Activated T-helper 1 cell treated with anti-CD3 and anti-CD28 coated beads, Interleukin-12 subunit alpha, Interleukin-12 subunit beta, Interleukin-2, Interleukin-4 antibody, amounts not matched to agents 30 ng/mL and 10 ng/mL and 1 ng/mL, durations not matched to agents 14 hours and 24 hours and 36 hours (primary cell): ENCODE measurements at places on chromosomes 2 and 18.

DNA sequence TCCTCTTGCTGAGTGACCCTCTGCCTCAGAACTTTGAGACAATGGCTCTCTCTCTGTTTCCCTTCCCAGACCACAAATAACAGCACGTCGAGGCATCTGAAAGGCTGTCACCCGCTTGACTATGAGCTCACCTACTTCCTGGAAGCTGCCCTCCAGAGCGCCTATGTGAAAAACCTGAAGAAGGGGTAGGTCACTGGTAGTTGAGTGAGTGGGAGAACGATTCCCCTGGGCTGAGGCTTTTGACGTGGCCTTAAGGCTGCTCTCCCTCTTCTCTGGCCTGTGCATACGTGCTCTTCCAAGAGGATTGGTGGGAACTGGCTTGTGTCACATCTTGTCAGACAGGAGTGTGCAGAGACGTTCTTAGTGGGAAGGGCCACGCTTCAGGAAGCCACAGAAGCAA, 63.1 kb upstream of the MCFD2 start:
- DNase-seq: peak; percentile 26

DNA sequence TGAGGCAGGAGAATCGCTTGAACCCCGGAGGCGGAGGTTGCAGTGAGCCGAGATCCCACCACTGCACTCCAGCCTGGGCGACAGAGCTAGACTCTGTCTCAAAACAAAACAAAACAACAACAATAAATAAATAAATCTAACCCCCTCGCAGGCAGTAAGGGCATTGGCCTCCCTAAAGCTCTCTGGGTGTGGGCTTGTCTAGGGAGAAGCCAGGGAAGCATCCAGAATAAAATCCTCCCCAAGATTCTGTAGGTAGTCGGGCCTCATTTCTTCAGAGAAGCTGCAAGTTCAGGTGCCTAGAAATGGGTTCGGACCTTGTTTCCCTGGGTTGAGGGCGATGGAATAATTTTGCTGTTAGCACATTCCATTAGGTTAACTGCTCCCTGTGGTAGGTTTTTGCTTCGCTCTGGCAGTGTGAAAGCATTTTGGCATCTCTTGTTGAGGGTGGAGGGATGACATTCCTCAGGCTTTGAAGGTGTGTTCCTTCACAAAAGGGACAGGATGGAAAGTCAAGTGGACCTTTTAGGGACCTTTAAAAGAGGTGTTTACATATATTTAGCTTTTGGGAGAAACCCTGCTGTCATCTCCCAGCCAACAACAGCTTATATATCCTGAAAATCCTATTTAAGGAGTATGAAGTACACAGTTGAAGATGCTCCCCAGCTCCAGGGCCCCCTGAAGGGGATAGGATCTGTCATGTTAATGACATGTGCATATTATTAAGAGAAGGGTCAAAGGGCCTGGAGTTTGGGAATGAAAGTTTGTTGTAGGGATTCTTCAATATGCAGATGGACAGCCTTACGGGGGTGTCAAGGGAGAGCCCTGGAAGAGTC, 17.7 kb downstream of the MYCN start:
- no peak for DNase-seq

DNA sequence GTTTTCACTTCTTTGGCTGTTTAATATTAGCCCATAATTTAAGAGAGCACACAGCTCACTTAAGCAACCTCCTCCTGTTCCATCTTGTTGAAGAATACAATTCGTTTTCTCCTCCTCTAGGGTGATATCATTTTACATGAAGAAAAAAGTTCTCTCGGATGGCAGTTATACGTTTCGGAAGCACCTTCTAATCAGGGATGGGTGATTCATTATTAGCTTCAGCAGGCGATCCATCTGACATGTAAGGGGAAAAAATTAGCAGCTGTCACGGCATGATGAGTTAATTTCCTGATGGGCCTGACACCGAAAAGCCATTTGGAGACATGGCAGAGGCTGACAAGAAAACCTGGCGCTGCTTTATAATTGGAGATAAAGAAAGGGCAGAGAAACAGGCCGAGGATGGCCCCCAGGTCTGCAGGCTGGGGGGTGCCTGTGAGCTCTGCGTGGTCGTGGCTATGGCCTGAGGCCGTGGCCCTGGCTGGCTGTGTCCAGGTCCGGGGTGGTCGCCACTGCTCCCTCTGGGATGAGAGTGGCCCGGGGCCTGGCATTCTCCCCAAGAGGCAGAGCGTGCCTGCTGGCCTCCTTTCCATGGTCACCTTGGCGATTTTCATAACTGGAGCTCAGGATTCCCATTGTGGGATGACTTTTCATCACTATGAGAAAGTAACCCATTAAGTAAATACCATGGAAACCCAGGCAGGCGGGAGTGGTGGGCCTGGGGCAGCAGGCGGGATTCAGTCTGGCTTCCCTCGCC, 140.1 kb downstream of the PTGR3 start:
- no peak for DNase-seq

GRCh38 chr2:175804122-175804521, 197.9 kb downstream of the LNPK start:
- no peak for DNase-seq

DNA sequence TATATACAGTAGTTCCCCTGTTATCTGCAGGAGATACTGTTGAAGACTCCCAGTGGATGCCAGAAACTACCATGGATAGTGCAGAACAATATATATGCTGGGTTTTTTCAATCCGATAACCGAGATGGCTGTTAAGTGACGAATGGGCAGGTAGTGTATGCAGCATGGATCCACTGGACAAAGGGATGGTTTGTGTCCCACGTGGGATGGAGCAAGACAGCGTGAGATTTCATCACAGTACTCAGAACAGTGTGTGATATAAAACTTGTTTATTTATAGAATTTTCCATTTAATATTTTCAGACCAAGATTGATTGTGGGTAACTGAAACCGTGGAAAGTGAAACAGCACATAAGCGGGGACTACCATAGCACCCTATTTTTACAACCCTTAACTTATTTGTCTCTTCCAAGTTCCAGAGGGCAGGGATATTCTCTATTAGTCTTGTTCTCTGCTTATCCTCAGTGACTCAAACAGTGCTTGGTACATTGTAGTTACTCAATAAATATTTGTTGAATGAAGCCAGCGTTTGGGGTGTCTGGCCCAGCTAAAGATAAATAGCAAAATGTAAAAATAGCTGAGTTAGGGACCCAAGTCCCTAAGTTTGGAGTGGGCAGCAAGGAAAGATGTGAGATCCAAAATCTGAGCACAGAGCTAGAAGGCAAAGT, 50.0 kb downstream of the RHBDD1 start:
- no peak for DNase-seq

- DNase-seq: no peak
Measured at GRCh38 chr2:219476652-219477151, 22.0 kb upstream of the GMPPA start.

GRCh38 chr2:42342061-42342794, 18.8 kb downstream of the COX7A2L start:
- DNase-seq: no peak

GRCh38 chr2:96637385-96638143, 548 bp downstream of the KANSL3 start:
- peak; percentile 79 for DNase-seq

- no peak for DNase-seq
Measured at GRCh38 chr2:202290970-202291369, 25.4 kb downstream of the NOP58 start.

DNA sequence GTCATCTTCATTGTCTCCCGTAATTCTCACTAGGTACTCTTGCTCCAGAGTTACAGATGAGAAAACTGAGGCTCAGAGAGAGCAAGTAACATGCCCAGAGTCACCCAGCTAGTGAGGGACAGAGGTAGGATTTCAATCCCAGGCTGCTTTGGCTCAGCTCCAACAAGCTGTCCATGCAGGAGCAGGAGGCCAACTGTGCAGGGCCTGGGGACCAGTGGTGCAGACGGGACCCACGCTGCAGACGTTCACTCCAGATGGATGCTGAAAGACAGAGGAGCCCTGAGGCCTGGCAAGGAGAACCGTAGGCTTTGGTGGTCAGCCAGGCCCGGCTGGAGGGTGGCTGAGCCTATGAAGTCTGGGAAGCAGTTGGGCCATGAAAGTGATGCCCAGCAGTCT, 102.6 kb downstream of the MCFD2 start:
- DNase-seq: no peak

- DNase-seq: no peak
Measured at GRCh38 chr2:143209570-143210445, 80.6 kb downstream of the ARHGAP15 start.

DNA sequence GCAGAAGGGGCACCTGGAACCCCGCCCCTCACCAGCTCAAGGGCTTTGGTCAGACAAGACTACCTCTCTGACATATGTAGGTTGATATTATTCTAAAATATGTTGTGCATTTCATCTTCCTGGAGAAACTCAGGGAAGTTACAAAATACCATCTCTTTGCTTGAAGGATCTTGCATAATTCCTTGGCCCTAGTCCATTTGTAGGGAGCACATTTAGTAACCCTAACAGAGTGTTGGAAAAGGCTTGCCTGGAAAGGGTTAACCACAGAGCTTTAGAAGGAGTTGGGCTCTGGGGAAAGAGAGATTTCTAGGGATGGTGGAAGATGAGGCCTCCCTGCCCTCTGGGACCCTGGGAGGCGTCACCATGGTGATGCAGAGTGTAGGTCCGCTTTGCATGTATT, 143.0 kb upstream of the SLC1A4 start:
- no peak for DNase-seq

DNA sequence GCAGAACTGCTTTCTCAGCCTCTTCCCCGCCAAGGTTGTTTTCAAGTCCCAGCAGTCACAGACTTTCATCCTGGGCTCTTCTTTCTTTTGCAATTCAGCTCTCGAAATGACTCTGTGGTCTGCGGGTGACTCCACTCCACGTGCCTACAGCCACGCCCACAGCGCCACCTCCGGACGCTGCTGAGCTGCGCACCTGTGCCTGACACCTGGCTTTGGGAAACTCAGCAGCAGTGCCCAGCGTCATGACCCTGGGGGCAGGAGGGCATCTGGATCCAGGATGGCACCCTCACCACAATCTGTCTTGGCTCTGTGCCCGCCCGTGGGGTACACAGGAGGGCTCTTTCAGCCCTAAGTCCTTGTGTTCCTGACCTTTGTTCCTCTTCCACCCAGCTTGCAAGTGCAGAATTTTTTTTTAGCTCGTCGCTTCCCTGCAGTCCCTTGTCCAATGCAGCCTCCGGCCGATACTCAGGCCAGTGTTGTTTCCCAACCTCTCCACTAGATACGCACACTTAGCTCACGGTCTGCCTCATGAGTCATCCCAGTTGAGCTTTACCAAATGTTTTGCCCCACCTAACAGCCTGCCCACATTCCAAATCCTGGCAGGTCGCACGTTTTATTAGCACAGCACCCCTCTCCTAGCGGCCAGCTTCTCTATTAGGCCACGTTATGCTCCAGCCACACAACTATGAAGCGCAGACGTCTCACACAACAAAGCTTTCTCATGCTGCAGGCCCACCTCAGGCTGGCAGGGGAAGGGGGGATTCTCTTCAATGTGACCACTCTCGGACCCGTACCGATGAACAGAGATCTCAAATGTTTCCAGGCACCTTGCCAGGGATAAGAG, 6.5 kb upstream of the CAPN10 start:
- DNase-seq: peak; percentile 55

DNA sequence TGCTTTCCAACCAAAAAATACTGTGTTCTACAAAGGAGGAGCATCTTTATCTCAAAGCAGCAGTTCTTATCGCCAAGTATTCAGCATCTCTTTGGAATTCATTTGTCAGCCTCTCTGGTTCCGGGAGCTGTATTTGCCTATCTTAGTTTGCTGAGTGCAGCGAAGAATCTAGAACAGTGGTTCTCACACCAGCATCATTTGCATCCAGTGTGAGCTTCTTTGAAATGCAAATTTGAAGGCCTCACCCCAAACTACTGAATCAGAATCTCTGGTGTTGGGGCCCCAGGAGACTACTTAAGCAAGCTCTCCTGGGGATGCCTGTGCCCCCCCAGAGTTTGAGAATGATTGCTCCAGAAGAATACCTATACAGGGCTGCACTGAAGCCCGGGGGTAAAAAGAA, 1.5 kb upstream of the PTPN2 start:
- no peak for DNase-seq

GRCh38 chr2:15645720-15646385, 54.2 kb downstream of the DDX1 start:
- DNase-seq: no peak

DNA sequence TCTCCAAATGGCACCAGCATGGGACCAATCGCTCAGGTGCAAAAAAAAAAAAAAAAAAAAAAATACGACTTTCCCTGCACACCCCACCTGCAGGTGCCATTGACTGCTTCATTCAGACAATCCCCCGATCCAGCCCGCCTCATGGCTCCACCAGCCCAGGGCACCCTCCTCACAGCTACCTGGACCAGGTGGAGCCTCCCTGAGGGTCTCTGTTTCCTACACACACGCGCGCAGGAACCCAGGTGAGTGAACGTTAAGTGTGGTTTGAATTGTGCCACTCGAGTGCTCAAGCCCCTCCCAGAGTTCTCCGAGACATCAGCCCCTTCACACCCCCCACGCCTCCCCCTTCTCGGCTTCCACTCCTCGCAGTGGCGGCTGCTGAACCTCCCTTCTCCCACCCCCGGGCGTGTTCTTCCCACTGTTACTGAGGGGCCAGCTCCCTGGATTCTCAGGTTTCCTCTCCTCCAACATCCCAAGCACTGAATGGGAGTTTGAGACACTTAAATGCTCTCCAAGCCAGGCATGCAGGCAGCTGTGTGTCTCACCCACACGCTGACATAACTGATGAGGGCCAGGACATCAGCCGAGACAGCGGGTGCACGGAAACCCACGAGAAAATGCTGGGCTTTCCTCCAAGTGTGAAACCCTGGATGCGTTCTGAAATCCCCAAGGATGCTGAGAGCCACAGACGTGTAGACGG, 88.8 kb upstream of the SNTG2 start:
- DNase-seq: no peak

DNA sequence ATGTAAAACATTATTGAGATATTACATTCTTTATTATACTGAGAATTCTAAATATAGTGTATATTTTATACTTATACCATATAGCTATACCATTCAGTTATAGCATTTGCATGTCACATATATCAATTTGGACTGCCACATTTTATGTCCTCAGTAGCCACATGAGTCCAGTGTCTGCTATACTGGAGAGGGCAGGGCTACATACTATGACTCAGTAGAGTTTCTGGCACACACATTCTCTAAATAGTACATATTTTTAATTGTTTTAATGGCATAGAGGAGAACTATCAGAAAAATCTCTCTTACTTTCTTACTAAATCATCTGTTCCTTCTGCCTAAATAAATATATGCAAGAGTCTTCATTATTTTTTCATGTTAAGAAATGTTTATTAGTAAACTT, 55.4 kb upstream of the COL5A2 start:
- DNase-seq: no peak

DNA sequence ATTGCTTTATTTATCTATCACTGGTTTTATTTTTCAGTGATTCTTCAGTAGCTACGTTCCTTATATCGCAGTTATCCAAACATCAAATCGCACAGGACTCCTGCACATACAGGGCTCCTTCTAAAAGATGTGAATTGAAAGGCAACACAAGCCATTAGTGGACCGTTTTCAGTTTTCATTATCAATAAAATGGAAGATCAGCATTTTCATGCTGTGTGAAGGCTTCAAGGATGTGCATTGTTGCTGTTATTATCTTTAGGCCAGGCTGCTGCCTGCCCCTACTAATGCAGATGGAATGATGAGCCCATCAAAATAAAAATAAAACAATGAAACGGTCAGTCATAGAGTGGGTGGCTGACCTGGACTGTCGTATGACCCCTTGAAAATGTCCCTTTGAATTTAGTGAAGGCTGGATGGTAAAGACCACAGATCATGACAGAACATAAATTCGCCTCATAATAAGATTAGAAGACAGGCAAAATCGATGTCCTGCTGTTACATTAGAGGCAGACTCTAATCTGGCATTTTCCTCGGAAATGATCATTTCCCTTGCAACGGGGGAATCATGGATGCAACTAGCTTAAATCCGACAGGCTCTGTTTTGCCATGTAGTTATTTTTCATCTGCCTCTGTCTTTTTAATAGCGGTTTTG, 32.9 kb downstream of the ITGB6 start:
- no peak for DNase-seq

- DNase-seq: no peak
Measured at GRCh38 chr2:155384555-155385123, 686.1 kb downstream of the KCNJ3 start.
